ENCODE measurements at places on chromosomes 12 and 14.

DNA sequence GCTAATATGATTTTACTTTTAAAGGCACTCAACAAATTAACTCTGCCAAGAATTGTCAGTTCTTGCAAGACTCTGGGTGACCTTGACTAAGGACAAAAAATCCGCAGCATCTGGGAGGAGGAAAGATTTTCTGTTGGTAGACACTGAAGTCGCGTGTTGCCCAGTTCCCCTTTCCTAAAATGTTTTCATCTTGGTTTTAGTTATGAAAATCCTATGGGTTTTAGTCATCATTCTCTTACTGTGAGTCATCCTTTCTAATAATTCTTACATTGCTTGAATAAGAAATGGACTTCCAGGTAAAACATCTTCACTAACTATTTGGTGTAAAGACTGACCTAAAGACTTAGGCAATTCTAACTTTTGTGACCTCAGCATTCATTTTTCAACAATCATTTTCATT is 9.1 kb downstream of the GSG1 start:
- no peak for DNase-seq

- DNase-seq, result no peak
Measured at GRCh38 chr14:55109836-55110235, 19.2 kb upstream of the LGALS3 start.

DNA sequence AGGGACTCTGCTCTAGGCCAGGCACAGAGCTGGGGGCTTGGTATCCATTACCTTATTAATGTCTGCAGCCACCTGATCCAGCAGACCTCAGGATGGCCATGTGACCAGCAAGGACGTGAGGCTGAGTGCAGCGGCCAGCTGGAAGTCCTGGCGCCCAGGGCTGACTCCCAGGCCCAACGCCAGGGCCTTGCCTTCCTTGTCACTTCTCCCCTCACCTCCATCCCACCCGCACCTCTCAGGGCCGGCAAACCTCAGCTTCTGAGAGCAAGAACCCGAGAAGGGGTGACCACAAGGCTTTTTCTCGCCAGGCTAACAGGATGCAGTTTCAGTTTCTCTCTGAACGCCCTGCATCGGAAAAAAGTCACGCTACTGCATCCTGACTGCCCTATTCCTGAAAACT is 15.4 kb downstream of the RAB35 start:
- no peak for DNase-seq

DNA sequence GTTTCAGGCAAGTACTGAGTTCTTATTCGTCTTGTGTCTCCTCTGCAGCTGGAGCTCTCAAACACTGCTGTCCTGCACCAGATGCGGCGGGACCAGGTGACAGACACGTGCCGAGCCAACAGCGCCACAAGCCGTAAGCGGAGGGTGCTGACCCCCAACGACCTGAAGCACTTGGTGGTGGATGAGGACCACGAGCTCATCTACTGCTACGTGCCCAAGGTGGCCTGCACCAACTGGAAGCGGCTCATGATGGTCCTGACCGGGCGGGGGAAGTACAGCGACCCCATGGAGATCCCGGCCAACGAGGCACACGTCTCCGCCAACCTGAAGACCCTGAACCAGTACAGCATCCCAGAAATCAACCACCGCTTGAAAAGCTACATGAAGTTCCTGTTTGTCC is 201.2 kb downstream of the SLC41A2 start:
- no peak for DNase-seq

DNA sequence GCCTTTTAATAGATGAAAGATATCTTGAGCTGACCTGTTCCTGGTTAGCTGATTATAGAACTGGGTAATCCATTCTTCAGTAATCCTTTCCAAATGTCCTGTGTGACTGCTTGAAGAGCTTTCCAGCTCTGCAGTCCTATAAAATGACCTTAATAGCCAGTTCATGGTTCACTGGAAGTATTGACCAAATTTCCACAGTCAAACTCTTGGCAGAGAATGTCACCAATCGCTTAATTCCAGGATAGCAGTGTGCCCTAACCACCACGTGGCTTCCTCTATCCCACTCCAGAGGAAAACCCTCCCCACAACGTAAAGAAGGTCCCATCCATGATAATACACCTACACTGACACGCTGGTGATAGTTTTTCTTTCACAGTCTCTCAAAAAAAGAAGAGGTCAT is 17.4 kb downstream of the PRKAB1 start:
- no peak for DNase-seq

DNA sequence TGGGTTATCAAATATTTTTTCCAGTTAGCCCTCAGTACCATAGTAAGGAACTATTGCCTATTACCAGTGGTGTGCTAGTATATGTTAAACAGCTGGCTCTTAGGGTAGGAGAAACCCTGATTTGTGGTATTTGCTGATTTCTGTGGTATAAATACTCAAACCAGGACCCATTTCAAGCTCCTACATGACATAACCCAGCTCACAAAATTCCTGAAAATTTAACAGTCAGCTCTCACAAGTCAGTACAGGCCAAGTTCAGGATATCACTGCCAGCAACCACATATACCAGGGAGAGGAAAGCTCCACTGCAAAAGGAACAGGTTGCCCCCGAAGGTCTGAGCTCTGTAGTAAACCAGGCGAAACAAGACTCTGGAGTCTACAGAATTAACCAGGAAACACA is 315.3 kb downstream of the NOVA1 start:
- DNase-seq, result no peak

Measured in NCI-H187 treated with DMSO at 0.1 percent for 48 hours (cell line).